ENCODE measurements at places on chromosomes 4 and X. TPM values are rescaled to one million over a fixed set of nuclear protein-coding genes. Genes with fewer than 3 reads are reported as not detected.

The FATE1 gene
- 0.25 TPM for total RNA-seq

The MAGEB17 gene
- total RNA-seq, result not detected

The GPR50 gene
- not detected for total RNA-seq

The PNMA5 gene
- total RNA-seq, result not detected

The STBD1 gene
- 53.7 TPM for total RNA-seq

The MAGEC1 gene
- total RNA-seq, result not detected

Data from heart right ventricle (tissue), 16 donors.